Fibroblast of the conjunctiva (primary cell): ENCODE measurements at places on chromosomes 16 and 17.

DNA sequence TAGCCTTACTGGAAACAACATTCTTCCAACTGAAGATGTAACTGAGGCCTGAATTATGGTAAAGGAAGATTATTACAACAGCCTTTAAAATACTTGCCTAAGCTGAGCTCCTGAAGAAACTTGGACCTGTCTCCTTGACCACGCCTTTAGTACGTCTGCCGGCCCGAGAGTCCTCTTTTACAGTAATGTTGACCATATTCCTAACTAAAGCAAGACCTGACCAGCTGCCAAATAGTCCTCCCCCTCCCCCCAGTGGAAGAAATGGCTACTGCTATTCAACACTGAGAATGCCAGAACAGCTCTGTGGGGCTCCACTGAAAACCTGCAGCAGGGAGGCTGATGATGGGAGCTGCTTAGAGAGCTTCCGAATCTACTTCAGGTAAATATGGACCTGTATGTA lies 12.6 kb upstream of the FOXJ1 start:
- DNase-seq, result peak; percentile 34

DNA sequence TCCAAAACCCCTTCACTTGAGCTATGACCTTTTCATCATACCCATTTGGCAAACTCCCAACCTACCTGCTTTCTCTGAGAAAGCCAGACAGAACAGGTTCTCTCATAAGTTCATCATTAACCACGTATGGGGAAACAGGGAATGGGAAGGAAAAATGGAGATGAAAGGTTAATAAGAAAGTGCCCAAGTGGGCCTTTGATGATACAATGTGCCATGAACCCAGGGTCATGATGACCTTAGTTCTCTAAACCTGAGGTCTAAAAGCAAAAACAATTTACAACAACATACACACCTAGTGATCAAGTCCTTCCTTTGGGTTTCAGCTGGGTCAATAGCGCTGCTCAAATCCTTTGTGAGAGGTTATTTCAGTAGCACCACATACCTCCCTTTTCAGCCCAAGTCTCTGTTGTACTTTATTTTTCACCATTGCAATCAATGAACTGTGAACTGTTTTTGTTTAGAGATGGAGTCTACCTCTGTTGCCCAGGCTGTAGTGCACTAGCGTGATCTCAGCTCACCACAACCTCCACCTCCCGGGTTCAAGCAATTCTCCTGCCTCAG lies 14.5 kb upstream of the RANGRF start:
- no peak for DNase-seq

- DNase-seq, result no peak
Measured at GRCh38 chr17:44314869-44315661, 6.7 kb downstream of the RUNDC3A start.

GRCh38 chr17:80632046-80632581 lies 87.5 kb downstream of the RPTOR start:
- no peak for DNase-seq

DNA sequence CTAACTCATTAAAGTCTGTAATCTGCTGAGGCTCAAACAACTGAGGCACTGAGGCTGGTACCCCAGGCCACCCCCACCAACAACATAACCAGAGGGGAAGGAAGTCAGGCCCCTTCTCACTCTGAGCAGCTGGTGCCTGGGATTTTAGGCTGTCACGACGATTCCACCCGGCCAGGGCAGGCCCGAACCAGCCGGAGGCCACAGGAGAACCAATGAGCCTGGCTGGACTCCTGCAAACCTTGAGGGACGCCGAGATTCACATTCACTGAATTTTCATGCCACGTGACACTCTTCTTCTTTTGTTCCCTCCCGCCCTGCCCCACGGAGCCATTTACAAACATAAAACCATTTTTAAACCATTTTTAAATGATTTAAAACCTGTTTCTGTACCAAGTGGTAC lies 48.1 kb downstream of the RPH3AL start:
- DNase-seq, result no peak

- DNase-seq, result peak; percentile 2
Measured at GRCh38 chr16:27690608-27691007, 140.7 kb downstream of the KATNIP start.

DNA sequence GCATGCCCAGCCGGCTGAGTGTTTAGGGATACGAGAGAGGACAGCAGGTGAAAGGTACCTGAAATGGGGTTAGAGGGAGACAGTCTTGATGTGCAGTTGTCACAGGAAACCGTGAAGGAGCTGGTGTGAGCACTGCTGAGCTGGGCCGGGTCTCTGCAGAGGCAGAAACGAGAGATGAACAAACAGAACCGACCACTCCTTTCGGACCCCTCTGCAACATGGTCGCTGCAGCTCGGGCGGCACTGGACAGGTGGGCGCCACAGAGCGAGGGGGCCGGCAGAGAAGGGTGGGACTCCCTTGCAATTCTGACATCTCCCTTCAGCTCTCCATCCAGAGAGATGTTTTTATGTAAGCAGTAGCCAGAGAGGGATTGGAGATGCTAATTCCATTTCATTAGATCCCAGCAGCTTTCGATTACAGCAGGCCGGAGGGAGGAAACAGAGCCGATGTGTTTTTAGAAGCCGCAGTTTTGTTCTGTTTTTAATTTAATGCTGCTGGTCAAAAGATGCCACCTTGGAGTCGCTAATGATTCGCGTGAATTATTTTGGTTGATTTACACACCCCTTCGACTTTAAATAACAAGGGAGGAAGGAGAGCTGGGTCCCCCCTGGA lies 86.3 kb upstream of the RPL38 start:
- no peak for DNase-seq

DNA sequence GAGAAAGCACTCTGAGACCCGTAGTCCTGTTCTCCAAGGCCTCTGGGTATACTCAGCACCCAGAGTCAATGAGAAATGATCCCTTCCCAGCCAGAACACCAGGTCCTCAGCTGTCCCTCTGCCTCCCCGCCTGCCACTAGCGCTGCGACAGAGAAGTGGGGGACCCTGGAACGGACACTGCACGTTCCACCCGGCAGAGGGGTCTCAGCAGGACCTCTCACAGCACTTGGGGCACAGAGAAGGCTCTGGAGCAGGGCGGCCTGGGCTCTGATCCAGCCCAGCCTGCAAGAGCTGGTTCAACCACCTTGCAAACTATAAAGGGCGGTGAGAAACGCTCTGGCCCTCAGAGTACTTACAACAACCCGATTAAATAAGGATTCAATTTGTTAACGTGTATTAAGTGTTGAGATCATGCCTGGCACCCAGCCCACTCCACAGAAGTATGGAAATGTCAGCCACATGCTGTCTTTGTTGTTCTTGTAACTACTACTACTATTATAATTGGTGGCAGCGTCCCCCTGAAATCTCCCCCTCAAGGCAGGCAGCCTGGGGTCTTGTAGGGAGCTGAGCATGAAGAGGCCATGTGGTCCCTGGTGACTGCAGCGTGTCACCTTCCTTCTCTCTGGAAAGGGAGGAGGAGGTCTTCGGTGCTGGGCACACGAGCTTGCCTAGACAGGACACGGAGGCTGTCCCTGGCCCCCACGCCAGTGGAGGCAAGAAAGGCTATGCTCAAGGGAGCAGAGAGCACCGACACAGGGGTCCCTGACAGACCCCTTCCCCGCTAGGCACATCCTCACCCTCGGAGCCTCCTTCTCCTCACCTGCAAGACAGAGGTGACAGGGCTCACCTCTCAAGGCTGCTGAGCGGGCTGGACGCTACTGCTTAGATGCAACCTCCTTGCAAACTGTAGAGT lies 2.4 kb downstream of the OSGIN1 start:
- DNase-seq, result peak; percentile 38

- no peak for DNase-seq
Measured at GRCh38 chr17:19787733-19788357, 39.7 kb upstream of the ALDH3A1 start.

DNA sequence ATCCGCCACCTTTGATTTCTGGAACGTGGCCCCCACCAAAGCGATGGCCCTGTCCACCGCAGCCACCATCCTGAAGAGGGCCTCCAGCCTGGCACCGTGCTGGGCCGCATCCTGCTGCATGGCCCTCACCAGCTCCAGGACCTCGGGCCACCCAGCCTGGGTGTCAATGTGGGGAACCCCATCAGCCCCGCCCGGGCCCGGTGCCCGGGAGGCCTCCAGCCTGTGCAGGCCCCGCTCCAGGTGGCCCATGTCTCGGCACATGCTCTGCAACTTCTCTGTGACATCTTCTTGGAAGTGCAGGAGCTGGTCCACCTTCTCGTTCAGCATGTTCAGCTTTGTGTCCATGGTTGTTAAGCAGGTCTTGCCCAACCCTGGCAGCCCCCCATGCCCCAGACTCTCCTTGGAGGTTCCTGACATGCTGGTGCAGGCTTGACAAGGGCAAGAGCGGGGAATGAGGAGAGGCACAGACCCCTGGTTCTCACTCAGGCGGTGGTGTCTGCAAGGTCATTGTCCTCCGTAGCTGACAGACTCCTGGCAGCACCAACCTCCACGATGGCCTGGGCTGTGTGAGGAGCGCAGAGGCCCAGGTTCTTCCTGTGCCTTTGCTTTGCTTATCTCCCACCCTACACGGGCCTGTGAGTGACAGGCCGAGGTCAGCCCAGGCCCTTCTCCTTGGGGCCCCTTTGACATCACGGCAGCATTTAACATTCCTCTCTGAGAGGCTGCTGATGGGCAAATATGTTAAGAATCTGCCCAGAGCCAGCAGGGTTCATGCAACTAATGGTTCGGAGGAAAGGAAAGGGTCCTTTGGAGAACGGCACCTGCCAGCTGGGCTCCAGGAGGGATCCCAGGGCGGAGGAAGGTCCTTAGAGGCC lies at the start of gene MYLK3:
Gene MYLK3 (minus strand): TSS at position 568 of the 875 bp plus-strand sequence. CDS start 151 bp downstream, at position 417.
- no peak for DNase-seq

DNA sequence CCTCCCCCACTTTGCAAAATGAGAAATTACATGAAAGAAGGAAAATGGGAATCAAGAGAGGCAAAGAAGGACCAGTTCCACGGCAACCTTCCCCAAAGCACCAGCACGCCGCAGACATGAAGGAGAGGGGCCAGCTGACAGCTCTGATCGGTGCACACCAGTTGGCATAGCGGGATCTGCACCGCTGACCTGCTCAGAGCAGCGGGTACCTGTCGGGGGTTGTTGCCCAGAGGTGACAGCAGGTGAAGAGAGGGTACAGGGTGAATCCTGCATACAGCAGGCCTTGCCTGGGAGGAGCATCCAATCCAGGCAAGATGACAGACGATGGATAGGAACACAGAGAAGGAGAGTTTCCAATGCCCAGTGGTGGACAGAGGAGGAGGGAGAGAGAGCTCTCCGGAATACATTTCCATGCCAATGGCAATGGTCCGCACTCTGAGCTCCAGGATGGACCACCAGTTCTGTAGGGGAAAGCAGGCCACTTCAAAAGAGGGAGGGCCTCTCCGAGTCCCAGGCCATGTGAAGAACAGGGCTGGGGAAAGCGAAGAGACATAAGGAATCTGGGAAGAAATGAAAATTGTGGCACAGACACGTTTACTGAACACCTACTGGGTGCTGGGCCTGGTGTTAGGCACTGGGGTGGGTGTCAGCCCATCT lies 24.0 kb downstream of the CEP295NL start:
- DNase-seq, result no peak

DNA sequence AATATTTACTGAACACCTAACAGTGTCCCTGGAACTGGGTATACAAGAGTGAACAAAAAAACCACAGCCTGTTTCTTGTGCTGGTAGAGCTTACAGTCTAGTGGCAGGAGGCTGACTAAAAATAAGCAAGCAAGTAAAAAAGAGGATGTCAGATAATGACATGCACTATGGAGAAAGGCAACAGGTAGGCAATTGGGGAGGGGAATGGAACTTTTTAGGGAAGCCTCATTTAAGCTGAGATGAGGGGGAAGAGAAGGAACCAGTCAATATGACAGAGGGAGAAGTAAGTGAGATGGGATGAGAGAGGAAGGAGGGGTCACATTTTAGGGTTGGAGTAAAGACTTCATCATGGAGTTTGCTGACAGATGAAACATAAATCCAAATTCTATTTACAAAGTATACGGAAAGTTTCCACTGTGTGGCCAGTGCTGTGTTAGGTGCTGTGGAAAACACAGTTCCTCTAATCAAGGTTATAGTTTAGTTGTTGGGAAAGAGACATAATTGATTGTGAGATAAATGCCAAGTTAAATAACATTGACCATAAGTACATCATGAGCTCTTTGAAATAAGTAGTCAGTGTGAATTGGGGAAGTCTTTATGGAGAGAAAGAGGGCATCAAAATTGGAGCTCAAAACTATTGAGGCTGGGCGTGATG lies 251.4 kb downstream of the FTO start:
- DNase-seq, result no peak

DNA sequence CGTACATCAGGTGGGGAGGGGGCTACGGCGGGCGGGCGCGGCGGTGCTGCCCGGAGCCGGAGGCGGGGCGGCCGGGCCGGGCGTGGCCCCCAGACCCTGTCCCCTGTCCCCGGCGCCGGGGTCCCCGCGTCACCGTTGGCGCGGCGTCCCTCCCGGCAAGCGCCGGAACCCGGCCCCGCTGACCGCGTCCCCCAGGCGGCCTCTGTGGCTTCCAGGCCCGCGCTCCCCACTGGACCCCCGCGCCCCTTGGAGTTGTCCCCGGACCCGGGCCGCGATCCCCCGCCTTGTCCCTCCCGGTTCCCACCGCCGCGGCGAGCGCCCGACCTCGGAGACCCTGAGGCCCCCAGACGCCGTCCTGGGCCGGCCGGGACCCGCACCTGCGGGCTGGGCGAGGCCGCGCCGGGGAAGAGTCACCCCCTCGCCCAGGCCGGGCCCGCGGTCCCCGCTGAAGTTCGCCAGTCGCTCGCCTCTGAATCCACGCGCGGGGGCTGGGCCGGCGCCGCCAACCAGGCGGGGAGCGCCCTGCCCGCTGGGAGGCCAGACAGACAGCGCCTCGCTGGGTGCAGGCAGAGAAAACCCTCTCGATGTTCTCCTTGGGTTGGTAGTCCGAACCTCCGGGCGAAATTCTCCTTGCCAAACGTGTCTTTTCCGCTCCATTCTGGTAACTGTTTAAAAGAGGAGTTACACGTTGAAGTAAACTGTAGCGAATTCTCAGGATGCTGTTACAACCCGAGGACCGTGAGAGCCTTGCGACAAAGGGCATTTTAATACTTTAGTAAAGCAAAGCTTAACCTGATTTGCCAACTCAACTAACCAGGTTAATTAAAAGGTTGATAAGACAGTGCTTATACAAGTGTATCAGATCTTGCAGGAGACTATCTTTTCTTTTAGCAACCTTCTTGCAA lies 761 bp downstream of the GAN start:
- DNase-seq, result no peak

- DNase-seq, result no peak
Measured at GRCh38 chr17:42617956-42618431, 8.5 kb downstream of the TUBG1 start.

DNA sequence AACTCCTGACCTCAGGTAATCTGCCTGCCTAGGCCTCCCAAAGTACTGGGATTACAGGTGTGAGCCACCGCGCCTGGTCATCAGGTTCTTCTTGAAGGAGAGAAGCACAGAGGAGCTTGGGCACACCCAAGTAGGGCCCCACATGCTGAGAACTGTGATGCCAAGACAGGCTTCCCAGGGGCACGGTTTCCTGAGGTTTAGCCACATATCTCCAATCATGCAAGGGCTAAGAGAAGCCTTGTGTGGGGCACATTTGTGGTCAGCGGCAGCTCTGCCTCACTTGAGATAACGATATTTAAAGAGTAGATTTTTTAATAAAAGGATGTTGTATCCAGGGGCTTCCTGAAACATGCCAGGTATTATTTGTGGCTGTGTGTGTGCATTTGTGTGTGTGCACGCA lies 46.9 kb downstream of the CUEDC1 start:
- DNase-seq, result no peak

GRCh38 chr16:79752396-79752795 lies 151.9 kb upstream of the MAF start:
- DNase-seq, result no peak
